ENCODE measurements at places on chromosomes 2 and 18.

DNA sequence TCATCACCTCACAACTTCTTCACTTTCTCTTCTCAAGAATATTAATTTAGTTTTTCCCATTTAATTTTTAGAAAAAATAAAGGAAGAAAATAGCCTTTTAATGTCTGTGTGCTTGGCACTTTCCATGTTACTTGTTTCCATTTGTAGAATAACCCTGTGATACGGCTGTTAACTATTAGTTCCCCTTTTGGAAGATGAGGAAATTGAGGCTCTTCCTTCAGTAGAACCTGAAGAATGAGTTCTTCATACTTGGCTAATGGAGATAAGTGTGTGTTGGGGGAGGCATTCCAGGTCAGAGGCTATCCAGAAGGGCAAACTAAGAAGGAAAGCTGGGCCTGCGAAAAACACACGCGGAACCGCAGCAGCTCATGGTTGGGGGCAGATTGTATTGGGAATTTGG is 38.3 kb downstream of the ZNF532 start:
- no peak for DNase-seq

GRCh38 chr2:73838889-73839534 is 10.3 kb downstream of the STAMBP start:
- DNase-seq = no peak

GRCh38 chr2:129035992-129036391 is 717.3 kb upstream of the HS6ST1 start:
- DNase-seq = no peak

GRCh38 chr2:176114930-176115625 is 1.5 kb upstream of the HOXD10 start:
- no peak for DNase-seq

- DNase-seq = peak; percentile 47
These were observed 7.0 kb downstream of the LPIN1 start for GRCh38 chr2:11753452-11753885.

DNA sequence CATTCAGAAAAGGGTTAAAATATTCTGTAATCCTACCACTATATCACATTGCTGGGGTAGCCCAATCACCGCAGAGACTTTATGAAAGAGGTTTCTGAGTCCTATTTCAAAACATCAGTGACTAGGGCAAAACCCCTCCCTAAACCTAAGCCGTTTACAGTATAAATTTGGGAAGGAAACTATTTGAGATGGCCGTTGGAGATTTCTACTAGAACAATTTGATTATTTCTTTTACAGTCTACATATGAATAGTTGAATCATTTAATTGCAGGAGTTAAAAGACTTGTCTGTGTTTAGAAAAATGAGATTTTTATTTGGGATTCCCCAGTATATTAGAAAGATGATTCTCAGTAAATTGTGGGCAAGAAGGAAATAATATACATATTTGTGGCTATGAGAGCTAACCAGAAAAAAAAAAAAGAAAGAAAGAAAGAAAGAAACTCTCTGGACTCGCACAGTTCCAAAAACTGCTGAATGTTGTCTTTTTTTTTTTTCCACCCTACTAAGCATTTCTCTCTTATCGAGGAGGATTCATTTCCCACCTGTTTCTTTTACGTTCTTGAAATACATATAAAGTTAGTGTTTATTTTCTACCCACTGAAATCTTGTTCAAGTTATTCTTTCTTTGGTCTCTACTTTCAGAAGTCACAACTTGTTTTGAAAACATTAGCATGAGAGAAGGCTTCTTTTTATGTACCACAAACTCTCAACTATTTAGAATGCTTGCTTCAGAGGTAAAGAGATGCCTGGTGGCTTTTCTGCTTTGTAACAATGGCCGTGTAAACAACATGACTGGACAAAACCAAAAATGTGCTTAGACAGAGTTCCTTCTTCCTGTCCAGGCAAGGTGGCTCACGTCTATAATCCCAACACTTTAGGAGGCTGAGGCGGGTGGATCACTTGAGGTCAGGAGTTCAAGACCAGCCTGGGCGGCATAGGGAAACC is 65.9 kb downstream of the BCL2 start:
- DNase-seq = no peak

GRCh38 chr2:54724560-54725342 is 1.3 kb downstream of the EML6 start:
- peak; percentile 32 for DNase-seq

- DNase-seq = no peak
These were observed 99.1 kb downstream of the MREG start for GRCh38 chr2:215914054-215914776.

DNA sequence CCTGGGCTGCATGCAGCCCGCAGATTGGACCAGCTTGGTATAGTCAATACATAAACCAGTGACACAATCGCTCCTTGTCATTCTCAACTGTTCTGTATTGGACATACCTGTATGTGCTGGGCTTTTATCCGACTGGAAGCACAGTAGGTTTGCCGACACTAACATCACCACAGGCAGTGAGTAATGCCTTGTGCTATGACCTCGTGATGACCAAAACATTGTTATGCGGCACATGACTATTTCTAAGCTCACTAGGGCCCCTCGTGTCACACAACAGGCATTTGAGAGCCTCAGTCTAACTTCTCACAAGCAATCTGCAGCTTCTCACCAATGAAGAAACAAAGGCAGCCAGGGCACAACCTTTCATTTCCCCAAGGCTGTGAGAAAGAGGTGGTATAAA is 320.8 kb downstream of the AFF3 start:
- peak; percentile 65 for DNase-seq

- DNase-seq = no peak
These were observed 142.7 kb upstream of the GCFC2 start for GRCh38 chr2:75853436-75853835.
